ENCODE measurements at places on chromosomes 2 and 18.

- no peak overlapping the region for H3K27ac ChIP-seq
- DNase-seq, result no peak
- no peaks in the 10 kb centered on the region for H3K36me3 ChIP-seq
Measured at GRCh38 chr2:158325031-158325781, 131.3 kb downstream of the CCDC148 start.

DNA sequence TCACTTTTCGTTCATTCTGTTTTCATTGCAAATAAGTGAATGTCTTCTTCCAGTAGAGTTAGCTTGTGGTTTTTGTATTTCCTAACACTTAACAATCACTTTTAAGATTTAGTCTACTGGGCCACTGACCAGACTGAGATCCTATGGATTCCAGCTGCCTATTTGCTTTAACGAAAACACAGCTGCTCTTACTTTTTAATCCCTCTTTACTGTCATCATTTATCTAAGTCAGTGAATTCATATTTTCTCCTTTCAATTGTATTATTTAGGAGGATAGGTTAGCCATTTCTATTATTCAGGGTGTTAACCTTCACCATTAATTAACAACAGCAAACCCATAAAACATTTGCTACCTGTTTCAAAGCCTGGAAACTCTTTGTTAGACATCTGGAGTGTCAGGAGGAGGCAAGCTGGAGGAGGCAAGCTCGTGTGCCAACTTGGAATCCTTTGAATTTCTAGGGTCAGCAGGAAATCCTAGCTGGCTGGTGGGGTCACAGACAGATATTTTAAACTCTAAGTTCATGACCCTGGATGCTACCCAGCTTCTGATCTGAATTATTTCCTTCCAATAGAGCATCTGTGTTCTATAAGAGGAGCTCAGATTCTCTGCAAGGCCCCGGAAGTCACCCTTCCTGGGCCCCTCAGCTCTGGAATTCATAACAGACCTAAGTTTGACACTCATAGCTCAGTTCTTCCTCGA, 385.3 kb downstream of the RBM43 start:
- H3K27ac ChIP-seq, result no peak overlapping the region
- no peak for DNase-seq
- H3K36me3 ChIP-seq, result peaks cover 6% of the 10 kb centered on the region

DNA sequence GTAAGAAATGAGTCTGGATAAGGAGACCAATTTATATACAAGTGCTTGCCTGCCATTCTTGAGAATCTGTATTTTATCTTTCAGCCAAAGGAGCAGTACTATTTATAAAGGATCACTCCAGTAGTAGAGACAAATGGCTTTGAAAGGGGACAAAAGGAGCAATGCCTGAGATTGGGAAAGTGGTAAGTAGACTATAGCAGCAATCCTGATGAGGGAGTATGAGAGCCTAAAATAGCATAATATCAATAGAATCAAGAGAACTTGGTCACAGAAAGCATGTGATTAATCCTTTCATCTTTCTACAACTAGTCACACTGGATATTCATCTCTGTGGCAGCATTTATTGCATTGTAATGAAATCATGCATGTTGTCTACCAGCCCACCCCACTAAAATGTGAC, 20.2 kb downstream of the NRXN1 start:
- H3K27me3 ChIP-seq, result no peaks in the 10 kb centered on the region
- peaks cover 2% of the 10 kb centered on the region for H3K4me1 ChIP-seq
- DNase-seq, result no peak

- no peak for DNase-seq
- no peaks in the 10 kb centered on the region for H3K36me3 ChIP-seq
- no peaks in the 10 kb centered on the region for H3K4me1 ChIP-seq
- H3K4me3 ChIP-seq, result no peak overlapping the region
- no peaks in the 10 kb centered on the region for H3K27me3 ChIP-seq
Measured at GRCh38 chr18:69414184-69414583, 13.5 kb downstream of the DOK6 start.

DNA sequence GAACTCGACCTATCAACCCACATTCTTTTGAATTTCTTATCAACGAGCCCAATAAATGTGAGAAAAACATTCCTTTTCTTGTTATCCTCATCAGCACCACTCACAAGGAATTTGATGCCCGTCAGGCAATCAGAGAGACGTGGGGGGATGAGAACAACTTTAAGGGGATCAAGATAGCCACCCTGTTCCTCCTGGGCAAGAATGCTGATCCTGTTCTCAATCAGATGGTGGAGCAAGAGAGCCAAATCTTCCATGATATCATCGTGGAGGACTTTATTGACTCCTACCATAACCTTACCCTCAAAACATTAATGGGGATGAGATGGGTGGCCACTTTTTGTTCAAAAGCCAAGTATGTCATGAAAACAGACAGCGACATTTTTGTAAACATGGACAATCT, 378.2 kb downstream of the STK39 start:
- DNase-seq, result no peak
- no peak overlapping the region for H3K27ac ChIP-seq
- H3K4me1 ChIP-seq, result no peaks in the 10 kb centered on the region
- H3K27me3 ChIP-seq, result no peaks in the 10 kb centered on the region

- no peak for DNase-seq
- H3K4me3 ChIP-seq, result no peak overlapping the region
- no peak overlapping the region for H3K27ac ChIP-seq
Measured at GRCh38 chr2:25521126-25521525, 152.3 kb downstream of the DTNB start.

DNA sequence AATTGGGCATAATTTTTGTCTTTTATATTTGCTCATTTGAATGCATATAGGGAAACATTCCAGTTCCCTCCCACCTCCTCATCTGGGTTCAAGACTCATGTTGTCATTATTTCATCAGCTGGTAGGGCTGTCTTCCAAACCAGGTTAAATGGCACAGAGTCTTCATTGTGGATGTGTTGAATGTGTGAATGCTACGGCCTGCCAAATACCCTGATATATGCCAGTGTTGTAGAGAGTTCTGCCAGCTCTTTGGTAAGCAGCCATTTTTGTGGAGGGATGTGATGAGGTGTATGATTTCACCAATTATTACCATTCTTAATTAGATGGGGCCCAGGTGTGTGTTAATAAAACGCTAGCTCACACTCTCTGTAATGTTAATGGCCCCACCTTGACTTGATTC, 121.7 kb downstream of the LYPD6B start:
- no peak for DNase-seq
- H3K27ac ChIP-seq, result no peak overlapping the region
- no peaks in the 10 kb centered on the region for H3K4me1 ChIP-seq
- H3K4me3 ChIP-seq, result no peak overlapping the region
- no peaks in the 10 kb centered on the region for H3K36me3 ChIP-seq

- H3K27ac ChIP-seq, result no peak overlapping the region
- no peaks in the 10 kb centered on the region for H3K36me3 ChIP-seq
- H3K4me1 ChIP-seq, result no peaks in the 10 kb centered on the region
Measured at GRCh38 chr2:192072261-192072660, 122.5 kb downstream of the TMEFF2 start.

- peaks cover 11% of the 10 kb centered on the region for H3K36me3 ChIP-seq
- no peaks in the 10 kb centered on the region for H3K4me1 ChIP-seq
- H3K4me3 ChIP-seq, result no peak overlapping the region
- H3K27ac ChIP-seq, result no peak overlapping the region
- DNase-seq, result no peak
Measured at GRCh38 chr2:25738383-25739343, 65.3 kb upstream of the DTNB start.

DNA sequence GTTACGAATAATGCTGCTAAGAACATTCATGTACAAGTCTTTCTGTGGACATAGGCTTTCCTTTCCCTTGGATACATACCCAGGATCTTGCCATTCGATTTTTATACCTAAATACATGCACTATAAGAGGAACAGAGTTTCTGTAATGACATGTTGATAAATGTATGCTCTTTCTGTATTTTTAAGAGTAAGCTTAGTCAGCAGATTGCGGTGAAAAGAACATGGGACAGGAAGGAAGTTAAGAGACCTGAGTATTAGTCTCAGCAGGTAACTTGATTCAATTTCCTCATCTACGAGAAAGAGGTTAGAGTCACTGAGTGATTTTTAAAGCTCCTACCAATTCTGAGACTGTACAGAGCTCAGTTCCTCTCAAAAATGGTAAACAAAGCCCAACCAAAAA, 2.6 kb upstream of the TLK1 start:
- no peak overlapping the region for H3K27ac ChIP-seq
- no peaks in the 10 kb centered on the region for H3K4me1 ChIP-seq
- H3K4me3 ChIP-seq, result no peak overlapping the region
- H3K27me3 ChIP-seq, result no peaks in the 10 kb centered on the region
- DNase-seq, result no peak

DNA sequence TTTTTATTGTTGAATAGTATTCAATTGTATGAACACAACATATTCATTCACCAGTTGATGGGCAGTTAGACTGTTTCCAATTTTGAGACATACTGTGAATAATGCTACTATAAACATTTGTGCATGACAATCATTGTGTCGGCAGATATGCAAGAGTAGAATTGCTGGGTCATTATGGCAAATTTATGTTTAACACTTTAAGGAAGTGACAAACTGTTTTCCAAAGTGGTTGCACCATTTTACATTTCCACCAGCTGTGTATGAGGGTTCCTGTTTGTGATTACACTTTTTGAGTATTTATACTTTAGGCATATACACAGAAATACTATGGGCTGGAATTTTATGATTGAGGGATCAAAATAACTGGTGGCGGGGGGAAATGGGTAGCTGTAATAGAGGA, 61.2 kb downstream of the MAP4K3 start:
- H3K27me3 ChIP-seq, result no peaks in the 10 kb centered on the region
- no peak overlapping the region for H3K27ac ChIP-seq
- H3K36me3 ChIP-seq, result peaks cover 33% of the 10 kb centered on the region

- peaks cover 9% of the 10 kb centered on the region for H3K4me1 ChIP-seq
- no peaks in the 10 kb centered on the region for H3K36me3 ChIP-seq
- DNase-seq, result no peak
Measured at GRCh38 chr18:24991141-24992060, 360.6 kb downstream of the ZNF521 start.

DNA sequence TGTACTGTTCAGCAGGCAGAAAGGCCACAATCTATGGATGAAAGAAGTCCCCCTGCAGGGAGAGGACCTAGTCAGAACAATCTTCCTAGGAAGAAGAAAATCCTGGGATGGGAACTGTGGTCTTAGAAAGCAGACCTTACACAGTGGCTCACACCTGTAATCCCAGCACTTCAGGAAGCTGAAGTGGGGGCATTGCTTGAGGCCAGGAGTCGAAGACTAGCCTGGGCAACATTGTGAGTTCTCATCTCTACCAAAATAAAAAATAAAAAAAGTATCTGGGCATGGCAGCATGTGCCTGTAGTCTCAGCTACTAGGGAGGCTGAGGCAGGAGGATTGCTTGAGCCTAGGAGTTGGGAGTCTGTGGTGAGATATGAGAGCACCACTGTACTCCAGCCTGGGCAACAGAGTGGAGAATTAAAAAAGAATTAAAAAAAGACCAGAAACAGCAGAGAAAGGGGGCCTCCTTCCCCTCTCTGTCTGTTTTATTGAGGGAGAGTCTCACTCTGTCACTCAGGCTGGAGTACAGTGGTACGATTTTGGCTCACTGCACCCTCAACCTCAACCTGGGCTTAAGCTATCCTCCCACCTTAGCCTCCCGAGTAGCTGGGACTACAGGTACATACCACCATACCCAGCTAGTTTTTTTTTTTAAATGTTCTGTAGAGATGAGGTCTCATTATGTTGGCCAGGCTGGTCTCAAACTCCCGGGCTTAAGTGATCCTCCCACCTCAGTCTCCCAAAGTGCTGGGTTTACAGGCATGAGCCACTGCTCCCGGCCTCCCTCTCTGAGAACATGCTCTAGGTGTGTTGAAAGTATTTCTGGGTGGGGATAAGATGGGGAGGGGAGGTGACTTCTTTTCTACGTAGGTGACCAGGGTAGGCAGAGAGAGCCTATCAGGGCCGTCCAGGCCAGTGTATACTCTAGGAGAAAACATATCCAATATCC, 7.4 kb downstream of the RHOB start:
- H3K36me3 ChIP-seq, result no peaks in the 10 kb centered on the region
- no peak overlapping the region for H3K27ac ChIP-seq
- no peak for DNase-seq
- no peaks in the 10 kb centered on the region for H3K27me3 ChIP-seq
- H3K4me3 ChIP-seq, result no peak overlapping the region

DNA sequence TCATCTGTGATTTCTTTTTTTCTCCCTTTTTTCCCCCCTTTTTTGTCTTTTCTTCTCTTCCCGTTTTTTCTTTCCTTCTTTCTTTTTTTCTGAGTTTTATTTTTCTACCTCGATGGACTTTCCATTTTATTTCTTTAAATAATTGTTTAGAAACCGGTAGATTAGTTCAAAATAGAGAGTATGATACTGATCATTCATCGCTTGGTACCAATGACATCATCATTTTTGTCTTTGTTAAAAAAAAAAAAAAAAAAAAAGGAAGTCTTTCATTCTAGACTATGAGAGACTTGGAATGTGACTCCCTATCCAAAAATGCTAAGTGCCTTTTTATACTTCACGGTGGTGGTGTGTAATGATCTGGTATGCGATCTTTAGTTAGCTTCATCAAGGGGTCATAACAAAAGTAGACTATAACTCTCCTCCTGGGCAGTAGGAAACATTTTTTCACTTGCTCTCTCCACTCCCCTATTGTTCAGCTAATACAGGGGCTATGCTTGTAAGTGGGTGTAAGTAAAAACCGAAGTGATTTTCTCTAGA, 1517.5 kb upstream of the ZEB2 start:
- no peaks in the 10 kb centered on the region for H3K4me1 ChIP-seq
- H3K27ac ChIP-seq, result no peak overlapping the region
- H3K4me3 ChIP-seq, result no peak overlapping the region
- no peaks in the 10 kb centered on the region for H3K36me3 ChIP-seq

GRCh38 chr2:116717832-116718231, 1096.7 kb upstream of the DDX18 start:
- no peak overlapping the region for H3K27ac ChIP-seq
- no peak overlapping the region for H3K4me3 ChIP-seq
- H3K27me3 ChIP-seq, result no peaks in the 10 kb centered on the region
- no peaks in the 10 kb centered on the region for H3K36me3 ChIP-seq
- H3K4me1 ChIP-seq, result no peaks in the 10 kb centered on the region

DNA sequence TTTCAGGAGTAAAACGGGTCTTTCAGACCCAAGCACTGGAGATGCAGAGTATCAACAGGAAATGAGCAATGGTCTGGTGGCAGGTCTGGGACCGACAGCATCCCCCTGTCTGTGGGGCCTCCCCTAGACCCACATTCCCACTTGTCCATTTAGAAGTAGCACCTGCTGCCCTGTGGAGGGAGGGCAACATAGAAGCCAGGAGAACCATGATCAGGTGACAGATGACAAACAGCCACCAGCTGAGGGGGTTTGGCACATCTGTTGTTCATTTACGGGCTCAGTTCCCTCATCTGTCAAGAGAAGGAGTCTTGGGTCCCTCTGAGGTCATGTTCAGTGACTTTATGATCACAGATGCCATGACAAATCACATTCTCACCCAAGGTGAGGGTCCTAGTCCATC, 77.9 kb upstream of the SLC66A3 start:
- no peaks in the 10 kb centered on the region for H3K36me3 ChIP-seq
- H3K4me1 ChIP-seq, result 0 out of 2 replicates have a peak, but pooled peaks cover 3% of the 10 kb centered on the region
- H3K4me3 ChIP-seq, result no peak overlapping the region
- DNase-seq, result no peak
- no peaks in the 10 kb centered on the region for H3K27me3 ChIP-seq

DNA sequence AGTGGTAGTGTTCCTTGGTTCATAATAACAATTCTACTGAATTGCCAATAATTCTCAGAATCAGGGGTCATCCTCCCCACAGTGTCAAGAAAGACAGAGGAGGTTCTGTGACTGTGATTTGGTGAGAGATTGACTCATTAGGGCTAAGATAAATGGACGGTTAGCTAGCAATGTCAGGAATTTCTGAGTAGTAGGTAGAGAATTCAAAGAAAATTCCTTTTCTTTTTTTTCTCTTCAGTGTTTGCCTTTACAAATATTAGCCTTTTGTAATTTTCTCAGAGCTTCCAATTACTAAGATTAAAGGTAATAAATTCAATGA, 16.8 kb upstream of the CRIM1 start:
- H3K27ac ChIP-seq, result no peak overlapping the region
- no peak overlapping the region for H3K4me3 ChIP-seq
- no peaks in the 10 kb centered on the region for H3K36me3 ChIP-seq
- H3K4me1 ChIP-seq, result no peaks in the 10 kb centered on the region
- no peak for DNase-seq
